ENCODE measurements at places on chromosomes 16 and 17. TPM values are rescaled to one million over a fixed set of nuclear protein-coding genes. Genes with fewer than 3 reads are reported as not detected.

Gene SOCS3
- 47.5 TPM for total RNA-seq

Gene MC1R
- total RNA-seq = 5.2 TPM

Gene TBC1D26
- not detected for total RNA-seq

Gene IGFBP4
- 2,114 TPM for total RNA-seq

Gene CACNB1
- 6.4 TPM for total RNA-seq

Gene AIPL1
- total RNA-seq = not detected

Data from A549 treated with CORT108297 at 1 μM for 4 hours (cell line).